ENCODE measurements at places on chromosomes 6 and 20.

GRCh38 chr6:15876406-15876805 lies 213.6 kb upstream of the DTNBP1 start:
- peak; percentile 76 for DNase-seq

GRCh38 chr20:51211191-51211590 lies 188.3 kb upstream of the KCNG1 start:
- DNase-seq = no peak

DNA sequence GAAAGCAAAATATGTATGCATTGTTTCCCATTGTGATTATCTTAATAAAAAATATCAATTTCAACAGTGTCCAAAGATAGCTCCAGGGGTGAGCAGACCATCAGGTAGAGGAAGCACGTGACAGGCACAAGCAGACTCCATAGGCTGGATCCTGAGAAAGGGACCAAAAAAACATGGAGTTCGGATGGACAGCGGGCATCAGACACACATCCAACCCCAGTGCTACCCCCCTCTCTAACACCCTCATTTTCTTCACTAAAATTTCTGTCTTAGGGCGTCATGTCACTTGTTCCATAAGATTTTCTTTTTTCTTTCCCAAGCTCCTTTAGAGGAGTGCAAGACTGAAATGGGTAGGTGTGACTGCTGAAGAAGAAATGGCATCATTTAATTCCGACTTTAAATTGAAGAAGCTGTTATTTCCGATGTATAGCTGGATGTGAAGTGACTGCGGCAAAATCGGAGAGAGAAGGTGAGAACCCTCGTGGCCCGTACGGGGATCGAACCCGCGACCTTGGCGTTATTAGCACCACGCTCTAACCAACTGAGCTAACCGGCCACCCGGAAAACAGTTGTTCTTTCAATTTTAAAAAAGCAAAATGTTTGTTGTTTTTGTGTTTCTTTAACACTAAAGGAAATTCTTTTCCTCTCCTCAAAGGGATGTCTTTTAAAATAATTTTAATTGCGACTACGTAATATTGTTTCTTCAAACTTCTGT lies 10.3 kb upstream of the PRSS16 start:
- DNase-seq = no peak

- DNase-seq = no peak
Measured at GRCh38 chr6:163588220-163588919, 173.9 kb downstream of the QKI start.

GRCh38 chr20:59146780-59147565 lies 16.6 kb upstream of the ZNF831 start:
- no peak for DNase-seq

DNA sequence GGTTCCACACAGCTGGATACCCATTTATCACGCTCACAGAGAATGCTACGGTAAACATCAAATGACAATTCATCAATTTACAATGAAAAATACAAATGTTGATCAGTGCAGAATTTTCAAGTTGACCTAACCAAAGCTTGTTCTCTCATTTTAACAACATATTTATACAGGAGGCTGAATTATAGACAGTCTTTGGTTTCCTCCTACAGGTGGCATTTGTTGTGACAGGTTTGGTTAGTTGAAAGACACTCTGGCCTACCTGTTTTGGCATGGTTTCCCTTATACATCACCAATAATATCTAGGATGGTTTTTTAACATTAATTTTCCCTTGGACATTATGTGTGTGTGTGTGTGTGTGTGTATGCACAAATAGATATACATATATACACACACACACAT lies 642.5 kb upstream of the MMS22L start:
- no peak for DNase-seq

- DNase-seq = no peak
Measured at GRCh38 chr6:163706500-163707087, 292.1 kb downstream of the QKI start.

- no peak for DNase-seq
Measured at GRCh38 chr20:51760905-51761546, 7.2 kb downstream of the ATP9A start.

DNA sequence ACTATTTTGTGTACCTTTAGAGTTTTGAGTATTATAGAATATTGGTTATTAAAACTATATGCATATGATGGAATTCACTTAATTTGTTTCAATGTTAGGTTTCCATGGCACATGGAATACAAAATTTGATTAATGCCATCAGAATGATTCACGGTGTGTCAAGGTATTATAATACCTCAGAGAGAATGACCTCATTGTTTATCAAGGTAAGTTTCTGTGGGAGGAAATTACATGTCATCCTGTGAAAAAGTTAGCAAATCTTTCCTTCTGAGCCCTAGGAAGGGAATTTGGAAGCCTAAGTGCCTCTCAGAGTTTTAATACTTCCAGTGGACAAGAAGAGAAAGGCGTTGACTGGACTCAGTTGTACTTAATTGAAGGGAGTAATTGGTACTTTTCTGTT lies 40.8 kb downstream of the DNAH8 start:
- no peak for DNase-seq

- no peak for DNase-seq
Measured at GRCh38 chr20:36035745-36036144, 67.4 kb downstream of the CNBD2 start.

- no peak for DNase-seq
Measured at GRCh38 chr20:61311656-61312387, 59.8 kb downstream of the CDH4 start.

DNA sequence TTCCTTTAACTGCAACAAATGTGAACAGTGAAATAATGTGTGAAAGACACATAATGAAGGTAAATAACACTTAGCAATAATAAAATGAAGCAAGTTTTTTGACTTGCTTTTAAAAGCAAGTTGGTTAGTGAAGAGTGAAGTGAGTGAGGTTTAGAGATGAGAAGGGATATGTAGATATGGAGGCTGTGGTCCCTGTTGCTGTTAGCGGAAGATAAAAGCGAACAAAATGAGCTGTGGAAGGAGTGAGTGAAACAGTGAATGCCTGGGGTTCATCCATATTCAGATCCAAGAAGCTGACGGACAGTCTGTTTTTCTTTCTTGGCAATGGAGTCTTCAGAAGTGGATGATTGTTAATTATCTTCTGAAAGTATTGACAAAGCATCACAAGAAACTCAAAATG lies 23.5 kb downstream of the ZBTB9 start:
- no peak for DNase-seq

GRCh38 chr6:165766457-165766856 lies 103.4 kb upstream of the PDE10A start:
- no peak for DNase-seq

DNA sequence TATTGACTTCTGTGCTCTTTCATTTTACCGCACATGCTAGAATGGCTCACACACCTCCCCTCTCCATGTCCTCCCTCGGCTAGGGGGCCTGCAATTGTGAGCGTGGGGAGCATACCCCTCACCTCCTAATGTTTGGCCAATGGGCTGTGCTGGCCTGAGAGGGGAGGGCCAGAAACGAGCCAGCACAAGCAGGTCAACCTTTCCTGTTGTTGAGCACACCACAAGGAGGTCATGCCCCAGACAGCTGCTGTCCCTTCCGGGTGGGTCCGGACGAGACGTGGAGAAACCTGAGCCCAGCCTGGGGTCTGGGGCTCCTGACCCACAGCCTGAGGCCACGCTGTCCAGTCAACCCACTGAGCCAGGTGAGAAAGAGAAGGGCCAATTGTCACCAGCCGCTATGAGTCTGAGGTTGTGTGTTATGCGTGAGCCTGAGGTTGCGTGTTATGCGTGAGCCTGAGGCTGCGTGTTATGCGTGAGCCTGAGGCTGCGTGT lies 77.4 kb downstream of the TTLL2 start:
- no peak for DNase-seq

GRCh38 chr6:147711476-147711875 lies 203.0 kb downstream of the SAMD5 start:
- no peak for DNase-seq

- no peak for DNase-seq
Measured at GRCh38 chr20:25496165-25496967, 88.9 kb downstream of the GINS1 start.

GRCh38 chr20:45320948-45321595 lies 13.0 kb upstream of the MATN4 start:
- DNase-seq = peak; percentile 55

- no peak for DNase-seq
Measured at GRCh38 chr6:164025180-164025579, 610.7 kb downstream of the QKI start.

- no peak for DNase-seq
Measured at GRCh38 chr6:83707829-83708545, 914 bp downstream of the SNAP91 start.

DNA sequence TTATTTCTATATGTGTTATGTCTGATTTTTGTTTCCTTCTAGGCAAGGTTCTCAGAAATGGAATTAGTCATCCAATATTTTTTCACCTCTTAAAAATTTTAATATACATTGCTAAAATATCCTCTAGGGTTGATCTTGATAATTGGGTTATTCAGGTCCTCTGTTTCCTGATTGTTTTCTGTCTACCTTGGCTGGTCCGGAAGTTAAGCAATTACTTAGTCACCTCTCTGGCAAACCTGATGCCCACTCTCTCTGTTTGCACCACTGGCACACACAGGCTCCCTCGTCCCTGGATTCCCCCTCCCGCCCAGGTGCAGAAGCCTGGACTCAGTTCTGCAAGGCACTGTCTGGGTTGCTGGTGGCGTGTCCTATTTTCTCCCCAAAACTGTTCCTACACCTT lies 27.7 kb downstream of the CST9L start:
- no peak for DNase-seq

GRCh38 chr6:107115695-107116327 lies 496 bp upstream of the BEND3 start:
- DNase-seq = no peak

DNA sequence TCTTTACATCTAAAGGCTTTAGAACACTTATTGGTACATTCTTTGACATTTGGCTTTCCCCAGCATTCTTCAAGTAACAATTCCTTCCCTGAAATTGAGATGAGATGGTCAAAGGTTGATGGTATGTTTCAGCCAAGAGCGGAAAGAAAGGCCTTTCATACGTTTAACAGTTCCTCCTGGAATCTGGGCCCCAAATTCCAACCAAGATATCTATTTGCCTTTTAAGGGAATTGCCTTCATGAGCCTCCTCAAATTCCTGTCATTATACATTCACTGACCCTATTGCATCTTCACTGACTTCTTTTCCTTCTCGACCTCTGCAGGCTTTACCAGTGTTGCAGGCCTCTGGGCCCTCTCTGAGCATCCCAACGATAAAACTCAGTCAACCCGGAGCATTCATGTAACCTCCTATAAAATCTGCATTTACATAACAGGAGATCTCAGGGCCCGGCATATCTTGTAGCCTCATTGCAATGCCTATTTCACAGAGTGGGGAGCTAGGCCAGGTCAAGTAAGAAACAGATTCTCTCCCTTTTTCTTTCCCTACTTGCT lies 18.3 kb upstream of the WFDC9 start:
- DNase-seq = no peak

- no peak for DNase-seq
Measured at GRCh38 chr20:33437141-33437911, 6.2 kb downstream of the SNTA1 start.

DNA sequence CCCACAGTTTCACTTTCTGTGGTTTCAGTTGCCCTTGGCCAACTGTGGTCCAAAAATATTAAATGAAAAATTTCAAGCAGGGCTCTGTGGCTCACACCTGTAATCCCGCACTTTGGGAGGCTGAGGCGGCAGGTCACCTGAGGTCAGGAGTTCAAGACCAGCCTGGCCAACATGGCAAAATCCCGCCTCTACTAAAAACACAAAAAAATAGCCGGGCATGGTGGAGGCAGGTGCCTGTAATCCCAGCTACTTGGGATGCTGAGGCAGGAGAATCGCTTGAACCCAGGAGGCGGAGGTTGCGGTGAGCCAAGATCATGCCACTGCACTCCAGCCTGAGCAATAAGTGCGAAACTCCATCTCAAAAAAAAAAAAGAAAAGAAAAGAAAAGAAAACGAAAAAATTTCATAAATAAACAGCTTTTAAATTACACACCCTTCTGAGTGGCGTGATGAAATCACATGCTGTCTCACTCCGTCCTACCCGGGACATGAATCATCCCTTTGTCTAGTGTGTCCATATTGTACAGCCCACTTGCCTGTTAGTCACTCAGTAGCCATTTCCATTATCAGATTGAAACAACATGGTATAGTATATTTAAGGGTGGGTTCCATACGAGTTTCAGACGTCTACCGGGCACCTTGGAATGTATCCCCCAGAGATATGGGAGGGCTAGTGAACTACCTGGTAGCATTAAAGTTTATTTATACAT lies 11.7 kb downstream of the PTPRK start:
- DNase-seq = no peak

All from inflammatory macrophage (primary cell).